ENCODE measurements at places on chromosomes 12 and 14. TPM values are rescaled to one million over a fixed set of nuclear protein-coding genes. Genes with fewer than 3 reads are reported as not detected.

Gene CLEC14A
- not detected for total RNA-seq

Gene DPY19L2
- total RNA-seq, result 0.67 TPM

Gene OTX2
- not detected for total RNA-seq

Gene MYL6
- 1,196 TPM for total RNA-seq

Gene CCDC197
- 0.44 TPM for total RNA-seq

Gene ASPG
- total RNA-seq, result not detected

Gene TSPAN19
- total RNA-seq, result not detected

Gene TAS2R42
- not detected for total RNA-seq

DNA sequence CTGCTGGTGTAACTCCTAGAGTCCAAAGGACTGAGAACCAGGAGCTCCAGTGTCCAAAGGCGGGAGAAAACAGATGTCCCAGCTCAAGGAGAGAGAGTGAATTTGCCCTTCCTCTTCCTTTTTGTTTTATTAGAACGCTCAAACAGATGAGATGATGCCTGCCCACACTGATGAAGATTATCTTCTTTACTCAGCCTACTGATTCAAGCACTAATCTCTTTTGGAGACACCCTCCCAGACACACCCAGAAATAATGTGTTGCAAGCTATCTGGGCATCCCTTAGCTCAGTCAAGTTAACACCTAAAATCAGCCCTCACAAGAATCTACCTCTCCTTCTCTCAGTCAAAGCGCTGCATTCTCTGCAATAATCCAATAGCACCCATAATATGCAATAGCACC is 78.2 kb upstream of the BCL2L14 start:
- DNase-seq, result no peak

DNA sequence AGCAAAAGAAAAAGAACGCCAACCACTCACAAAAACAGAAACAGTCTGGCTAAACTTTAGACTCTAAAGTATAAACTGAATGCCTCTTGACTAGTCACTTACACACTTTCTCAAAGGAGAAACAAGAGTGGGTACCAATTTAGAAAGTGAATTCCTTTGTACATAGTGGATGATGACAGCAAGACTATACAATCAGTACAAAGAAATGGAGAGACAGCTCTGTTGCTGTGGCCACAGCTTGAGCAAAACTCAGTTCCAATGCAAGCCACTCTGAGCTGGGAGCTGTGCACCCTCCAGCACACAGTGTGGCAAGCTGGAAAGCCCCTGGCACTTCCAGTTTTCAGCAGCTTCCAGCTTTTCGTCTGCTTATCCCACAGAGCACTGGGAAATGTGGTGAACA is 21.7 kb downstream of the NT5DC3 start:
- no peak for DNase-seq

- no peak for DNase-seq
Observed at GRCh38 chr12:6866920-6867412, 365 bp upstream of the TPI1 start.

- no peak for DNase-seq
Observed at GRCh38 chr12:59700153-59700450, 104.3 kb downstream of the SLC16A7 start.

DNA sequence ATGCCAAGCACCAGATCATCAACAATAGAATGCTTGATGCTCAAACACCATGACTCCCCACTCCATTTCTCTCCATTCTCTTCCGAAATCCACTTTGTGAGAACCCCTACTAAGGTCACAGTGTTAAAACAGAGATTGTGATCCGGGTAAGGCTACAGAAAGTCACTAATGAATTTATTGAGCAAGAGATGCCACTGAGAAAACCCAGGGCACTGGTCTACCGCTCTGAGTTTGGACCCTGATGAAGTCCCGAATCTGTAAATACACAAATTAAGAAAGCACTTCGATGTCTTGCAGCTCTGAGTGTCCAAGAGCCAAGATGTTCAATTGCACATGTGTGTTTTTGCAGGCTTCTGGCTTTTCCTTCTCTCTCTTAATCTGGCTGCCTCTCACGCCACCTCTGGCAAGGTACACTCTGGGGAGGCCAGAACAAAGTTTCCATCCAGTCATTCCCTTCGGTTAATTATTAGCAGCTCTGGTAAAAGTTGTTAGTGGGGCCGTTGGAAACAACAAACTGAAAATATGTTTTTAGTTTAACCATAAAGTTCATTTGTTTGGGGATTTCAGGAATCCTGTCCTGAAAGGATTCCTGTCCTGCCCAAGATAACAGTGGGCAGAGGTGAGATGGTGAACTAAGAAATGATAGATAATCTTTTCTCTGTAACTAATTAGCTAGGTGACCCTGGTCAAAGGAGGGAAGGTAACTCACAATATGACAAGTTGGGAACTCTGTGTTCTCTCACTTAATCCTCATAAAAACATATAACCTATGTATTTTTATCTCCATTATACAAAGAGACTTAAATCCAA is 75.4 kb downstream of the BTG1 start:
- no peak for DNase-seq

DNA sequence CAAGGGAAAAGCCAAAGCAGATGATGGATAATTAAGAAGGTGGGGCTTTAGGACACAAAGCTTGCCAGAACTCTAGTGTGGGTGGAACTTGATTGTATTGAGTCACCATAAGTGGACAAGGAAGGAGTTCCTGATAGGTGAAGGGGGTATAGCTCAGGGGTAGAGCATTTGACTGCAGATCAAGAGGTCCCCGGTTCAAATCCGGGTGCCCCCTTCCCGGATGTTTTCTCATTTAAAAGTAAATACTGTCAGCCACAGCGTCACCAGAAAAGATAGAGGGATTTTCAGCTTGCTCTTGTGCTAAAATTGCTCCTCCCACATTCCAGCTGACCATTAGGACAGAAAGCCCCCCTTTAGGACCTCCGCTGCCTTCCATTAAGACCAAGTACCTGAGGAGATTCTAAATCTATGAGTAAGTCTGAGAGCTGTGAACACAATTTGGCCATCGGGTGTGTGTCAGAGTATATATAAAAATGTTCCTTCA is 36.6 kb downstream of the DCAF4 start:
- DNase-seq, result no peak

- DNase-seq, result no peak
Observed at GRCh38 chr14:70873627-70874026, 33.6 kb upstream of the PCNX1 start.

DNA sequence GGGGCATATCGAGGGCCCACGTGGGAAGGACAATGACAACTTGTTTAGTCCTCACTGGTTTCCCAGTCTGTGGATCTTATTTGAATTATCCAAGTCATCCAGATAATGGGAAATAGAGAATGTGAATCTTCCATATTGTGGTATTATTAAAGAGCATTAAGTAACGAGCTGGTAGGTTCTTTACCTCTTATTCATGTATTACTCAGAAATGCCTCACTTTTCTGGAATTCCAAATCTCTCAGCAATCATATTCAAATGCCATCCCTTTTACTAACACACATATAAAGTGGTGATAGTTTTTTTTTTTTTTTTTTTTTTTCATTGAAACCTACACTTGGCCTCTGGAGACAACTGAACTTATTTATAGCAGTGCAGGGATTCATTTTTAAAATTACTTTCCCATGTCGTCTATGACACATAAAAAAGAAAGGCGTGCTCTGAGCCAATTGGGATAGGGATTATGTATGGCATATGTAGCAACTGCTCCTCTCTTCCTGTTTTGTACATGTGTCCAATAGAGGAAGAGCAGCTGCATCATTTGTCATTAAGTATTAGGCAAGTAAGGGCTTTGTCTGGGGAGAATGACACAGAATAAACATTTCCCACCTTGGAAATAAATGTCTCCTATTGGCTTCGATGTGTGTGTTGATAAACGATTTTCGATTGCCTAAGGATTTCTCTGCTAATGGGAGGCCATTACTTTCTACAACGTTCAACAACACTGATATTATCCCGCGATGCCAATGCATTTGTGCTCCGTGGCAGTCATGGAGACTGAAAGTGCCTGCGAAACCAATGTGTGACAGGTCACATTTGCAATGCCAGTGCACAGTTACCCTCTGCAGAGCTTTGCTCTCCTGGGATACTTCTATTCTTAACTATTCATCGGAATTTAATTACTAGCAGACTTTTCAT is 78.6 kb upstream of the IFNG-AS1 start:
- no peak for DNase-seq

- DNase-seq, result no peak
Observed at GRCh38 chr14:24875991-24876878, 173.7 kb downstream of the STXBP6 start.

DNA sequence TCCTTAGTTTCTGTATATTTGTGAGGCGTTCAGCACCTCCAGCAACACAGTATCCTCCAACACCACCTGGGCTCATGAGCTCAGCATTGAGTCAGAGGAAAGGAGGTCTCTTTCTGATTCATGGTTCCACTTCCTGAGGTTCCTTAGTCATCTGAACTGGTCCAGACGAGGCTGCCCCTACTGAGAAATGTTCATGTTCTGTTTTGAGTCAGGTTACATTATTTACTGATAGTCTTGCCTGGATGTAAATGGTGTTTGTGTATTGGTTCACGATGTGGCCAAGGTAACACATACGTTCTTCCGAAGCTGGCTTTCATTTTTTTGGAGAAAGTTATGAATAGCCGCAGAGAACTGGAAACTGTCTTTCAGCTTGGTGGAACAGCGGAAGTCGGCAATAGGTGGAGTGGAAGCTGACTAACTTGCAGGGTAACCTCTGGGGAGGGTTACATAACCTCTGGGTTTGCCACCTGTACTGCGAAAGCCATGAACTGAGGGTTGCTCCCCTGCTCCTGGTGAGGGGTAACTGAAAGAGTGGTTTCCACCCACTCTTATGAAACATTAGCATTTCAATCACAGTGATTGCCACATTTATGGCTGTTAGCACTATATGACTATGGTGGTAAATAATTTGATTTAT is 42.2 kb upstream of the MANSC4 start:
- peak; percentile 85 for DNase-seq

- DNase-seq, result no peak
Observed at GRCh38 chr12:51465491-51465890, 40.9 kb downstream of the SLC4A8 start.

DNA sequence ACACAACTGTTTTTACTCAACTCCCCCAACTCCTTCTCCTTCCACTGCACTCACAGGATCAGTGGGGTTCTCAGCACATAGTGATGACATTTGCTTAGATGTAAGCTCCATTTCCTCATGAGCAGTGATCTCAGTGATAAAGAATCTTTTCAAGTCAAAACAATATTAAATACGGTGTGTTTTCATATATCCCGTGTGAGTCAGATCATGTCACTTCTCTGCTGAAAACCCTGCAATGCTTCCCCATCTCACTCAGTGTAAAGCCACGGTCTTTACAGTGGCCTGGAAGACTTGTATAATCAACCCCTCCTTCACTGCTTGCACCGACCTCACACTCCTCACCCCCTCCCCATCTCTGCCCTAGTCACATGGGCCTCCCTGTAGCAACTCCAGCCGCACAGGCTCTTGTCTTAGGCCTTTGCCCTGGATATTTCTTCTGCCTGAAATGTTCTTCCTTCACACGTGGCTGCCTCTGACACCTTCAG is 149.7 kb upstream of the ARHGAP5 start:
- peak; percentile 57 for DNase-seq

DNA sequence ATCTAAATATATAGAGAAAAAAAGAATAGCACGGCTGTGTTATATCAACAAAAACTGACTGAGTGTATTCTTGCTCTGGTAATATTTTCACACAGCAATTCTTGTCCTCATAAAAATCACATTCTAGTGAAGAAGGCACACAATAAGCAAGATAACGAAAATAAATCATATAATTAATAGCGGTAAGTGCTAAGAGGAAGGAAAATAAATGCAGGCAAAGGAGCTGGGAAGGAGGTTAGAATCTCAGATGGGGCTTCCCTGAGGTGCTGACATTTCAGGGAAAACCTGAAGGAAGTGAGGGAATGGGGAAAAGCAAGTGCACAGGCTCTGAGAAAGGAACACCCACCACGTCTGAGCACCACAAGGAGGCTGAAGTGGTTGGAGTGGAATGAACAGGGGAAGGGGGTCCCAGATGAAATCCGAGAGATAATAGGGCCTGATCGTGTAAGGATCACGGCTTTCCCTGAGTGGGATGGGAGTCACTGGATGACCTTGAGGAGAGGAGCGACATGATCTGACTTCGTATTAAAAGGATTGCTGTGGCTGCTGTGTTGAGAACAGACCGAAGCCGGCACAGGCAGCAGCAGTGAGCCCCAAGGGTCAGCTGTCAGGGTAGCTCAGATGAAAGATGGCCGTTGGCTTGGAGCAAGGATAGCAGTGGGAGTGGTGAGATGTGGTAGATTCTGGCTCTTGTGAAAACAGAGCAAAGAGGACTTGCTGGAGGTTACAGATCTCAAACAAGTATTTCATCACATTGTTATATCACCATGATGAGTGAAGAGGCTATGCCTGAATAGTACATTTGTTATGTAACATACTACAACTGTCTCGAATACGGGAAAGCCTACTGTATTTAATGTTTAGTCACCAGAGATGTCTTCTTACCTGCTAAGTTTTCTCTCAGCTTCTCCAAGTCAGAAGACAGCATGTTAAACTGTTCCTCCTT is 67.1 kb upstream of the VPS33A start:
- no peak for DNase-seq

DNA sequence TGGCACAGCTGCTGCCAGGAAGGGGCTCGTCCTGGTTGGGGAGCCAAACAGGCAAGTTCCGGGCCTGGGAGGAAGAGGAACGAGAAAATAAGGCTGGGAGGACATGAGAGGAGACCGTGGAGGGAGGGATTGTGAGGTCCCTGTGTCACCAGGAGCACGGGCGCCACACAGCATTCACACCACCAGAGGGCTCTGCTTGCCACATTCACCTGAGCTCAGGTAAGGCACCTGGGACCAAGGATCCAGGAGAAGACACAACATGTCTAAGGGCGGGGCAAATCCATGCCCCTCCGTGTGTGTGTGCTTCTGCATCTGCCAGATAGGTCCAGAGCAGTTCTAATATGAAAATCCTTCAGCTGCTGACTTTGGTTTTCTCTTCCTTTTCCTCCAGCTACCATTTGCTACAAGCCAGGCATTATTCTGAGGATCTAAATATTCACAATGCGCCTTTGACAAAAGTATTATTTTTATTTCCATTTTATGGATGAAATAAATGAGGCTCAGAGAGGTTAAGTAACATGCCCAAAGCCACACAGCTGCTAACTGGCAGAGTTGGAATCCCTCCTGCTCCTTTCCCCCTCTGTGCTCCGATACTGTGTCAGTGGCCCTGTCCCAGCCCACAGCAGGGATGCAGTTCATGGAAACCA is 14.6 kb downstream of the RAPGEF3 start:
- peak; percentile 73 for DNase-seq

- no peak for DNase-seq
Observed at GRCh38 chr14:101604228-101604934, 43.1 kb downstream of the DIO3 start.

- no peak for DNase-seq
Observed at GRCh38 chr12:114311974-114312373, 94.0 kb downstream of the TBX5 start.

Data from activated CD4-positive, alpha-beta memory T cell treated with anti-CD3 and anti-CD28 coated beads for 36 hours (primary cell).